ENCODE measurements at places on chromosomes 7 and 10.

DNA sequence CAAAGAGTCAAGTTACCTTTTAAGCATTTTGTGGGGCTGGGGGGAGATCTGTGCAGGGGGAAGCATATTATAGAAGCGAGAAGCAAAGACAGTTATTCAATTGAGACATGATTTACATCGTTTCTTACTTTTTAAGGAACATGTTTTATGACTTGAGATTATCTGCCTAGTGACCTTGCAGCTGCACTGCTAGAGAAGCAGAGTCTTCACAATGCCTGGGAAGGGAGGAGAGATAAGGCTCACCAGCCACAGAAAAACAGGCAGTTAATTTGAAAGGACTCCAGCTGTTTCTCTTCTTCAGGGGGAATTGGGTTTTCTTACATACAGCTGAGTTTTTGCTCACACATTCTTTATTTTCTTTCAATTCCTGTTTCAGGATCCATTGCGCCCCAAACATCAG lies 31.0 kb downstream of the PHYH start:
- DNase-seq: no peak

DNA sequence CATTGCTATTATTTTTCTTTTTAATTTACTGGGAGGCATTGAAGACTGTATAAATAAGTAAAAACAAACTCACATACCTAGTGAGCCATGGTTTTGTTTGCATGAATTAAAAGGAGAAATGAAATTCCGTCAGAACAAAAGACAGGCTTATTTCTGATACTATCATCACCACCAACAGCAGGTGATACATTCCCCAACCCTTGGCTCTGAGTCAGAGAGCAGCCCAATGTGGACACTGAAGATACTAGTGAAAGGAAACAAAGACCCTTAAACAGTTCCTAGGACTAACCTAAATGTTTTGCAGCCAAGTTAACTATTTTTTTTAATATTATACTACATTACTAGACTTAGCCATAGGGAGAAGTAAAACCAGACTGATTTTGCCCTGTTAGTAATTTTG lies 31.6 kb downstream of the CHRM2 start:
- DNase-seq: no peak

GRCh38 chr10:110457851-110458250 lies 39.9 kb upstream of the DUSP5 start:
- no peak for DNase-seq

- DNase-seq: no peak
These were observed 57.1 kb upstream of the ITPRID1 start for GRCh38 chr7:31456646-31457368.

DNA sequence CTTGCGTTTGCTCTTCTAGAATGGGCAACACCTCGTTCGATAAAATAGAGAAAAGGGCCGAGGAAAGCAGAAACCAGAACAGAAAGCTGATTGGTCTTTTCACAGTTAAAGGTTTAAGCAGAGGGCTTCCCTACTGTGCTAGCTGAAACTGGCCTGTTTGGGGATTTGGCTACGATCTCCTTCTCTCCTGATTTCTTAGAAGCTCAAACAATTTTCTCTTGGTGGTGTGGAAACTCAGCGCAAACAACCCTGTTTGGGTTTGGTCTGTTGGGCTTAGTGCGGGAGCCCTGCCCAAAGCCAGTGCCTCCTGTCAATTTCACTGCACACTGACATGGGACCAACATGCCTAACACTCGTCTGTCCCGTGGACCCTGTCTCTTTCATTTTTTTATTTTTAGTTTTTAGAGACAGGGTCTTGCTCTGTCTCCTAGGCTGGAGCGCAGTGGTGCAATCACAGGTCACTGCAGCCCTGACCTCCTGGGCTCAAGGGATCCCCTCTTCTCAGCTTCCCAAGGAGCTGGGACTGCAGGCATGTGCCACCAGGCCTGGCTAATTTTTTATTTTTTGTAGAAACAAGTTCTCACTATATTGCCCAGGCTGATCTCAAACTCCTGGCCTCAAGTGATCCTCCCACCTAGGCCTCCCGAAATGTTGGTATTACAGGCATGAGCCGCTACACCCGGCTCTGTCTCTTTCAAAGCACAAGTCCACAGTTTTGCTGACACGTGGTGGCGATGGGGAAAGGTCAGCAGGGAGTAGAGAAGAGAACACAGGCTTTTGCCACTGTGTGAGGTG lies 16.5 kb upstream of the BNIP3 start:
- no peak for DNase-seq

GRCh38 chr7:1591396-1591795 lies 21.6 kb upstream of the PSMG3 start:
- DNase-seq: no peak

DNA sequence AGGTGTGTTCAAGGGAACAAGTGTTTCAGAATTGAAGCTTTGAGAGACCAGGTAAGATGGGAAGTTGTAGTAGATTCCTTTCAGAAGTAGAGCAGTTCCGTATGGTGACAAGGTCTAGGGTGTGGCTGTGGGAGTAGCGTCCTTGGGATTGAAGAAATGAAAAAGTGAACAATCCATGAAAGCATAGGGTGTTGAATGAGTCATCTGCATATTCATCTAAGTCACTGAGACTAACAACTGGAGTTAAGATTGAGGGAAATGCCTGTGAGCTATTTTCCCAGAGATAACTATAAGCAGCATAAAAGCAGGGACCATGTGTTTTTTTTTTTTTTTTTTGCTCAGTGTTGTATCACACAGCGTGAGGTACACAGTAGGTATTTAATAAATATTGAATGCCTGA lies 134.8 kb downstream of the PHTF2 start:
- no peak for DNase-seq

GRCh38 chr10:124166431-124167125 lies 73.2 kb upstream of the CHST15 start:
- DNase-seq: no peak

- DNase-seq: no peak
These were observed 351.1 kb downstream of the GATA3 start for GRCh38 chr10:8405596-8405995.

GRCh38 chr10:7592627-7593026 lies 74.1 kb downstream of the ITIH5 start:
- no peak for DNase-seq

DNA sequence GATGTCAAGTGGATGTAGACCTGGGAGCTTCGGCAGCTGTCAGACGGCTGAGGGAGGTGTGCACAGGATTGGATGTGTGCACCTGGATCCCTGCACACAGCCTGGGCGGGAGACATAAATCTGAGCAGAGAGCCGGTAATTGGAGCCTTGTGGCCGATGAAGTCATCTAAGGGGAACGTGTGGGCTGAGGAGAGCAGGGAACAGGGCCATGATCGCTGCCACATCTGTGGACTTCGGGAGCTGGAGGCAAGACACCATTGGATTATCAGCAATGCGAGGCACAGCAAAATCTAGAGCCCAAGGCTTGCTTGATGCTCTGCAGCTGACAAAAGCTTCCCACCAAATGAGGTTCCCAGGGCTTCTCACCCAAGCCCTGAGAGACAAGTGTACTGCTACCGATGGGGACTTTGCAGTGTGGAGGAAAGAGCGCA lies 147.7 kb downstream of the PTPN20 start:
- no peak for DNase-seq

DNA sequence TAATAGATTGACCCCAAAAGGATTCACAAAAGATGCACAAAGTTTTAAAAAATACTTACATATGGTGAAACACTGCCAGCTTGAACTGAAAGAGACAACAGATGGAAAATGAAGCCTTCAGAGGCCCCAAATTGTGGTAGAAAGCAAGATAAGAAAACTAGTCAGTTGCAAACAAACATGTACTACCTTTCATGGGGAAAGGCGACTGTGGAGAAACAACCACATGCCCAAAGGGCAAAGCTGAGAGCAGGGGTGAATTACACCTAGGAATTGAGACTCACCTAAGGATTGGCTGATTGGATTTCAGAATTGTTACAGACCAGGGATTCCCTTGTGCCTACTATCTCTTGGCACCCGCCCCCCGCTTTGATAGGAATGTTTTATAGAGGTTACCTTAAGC lies 13.1 kb downstream of the EPC1 start:
- DNase-seq: no peak

GRCh38 chr7:129452589-129453231 lies 18.5 kb downstream of the STRIP2 start:
- no peak for DNase-seq

DNA sequence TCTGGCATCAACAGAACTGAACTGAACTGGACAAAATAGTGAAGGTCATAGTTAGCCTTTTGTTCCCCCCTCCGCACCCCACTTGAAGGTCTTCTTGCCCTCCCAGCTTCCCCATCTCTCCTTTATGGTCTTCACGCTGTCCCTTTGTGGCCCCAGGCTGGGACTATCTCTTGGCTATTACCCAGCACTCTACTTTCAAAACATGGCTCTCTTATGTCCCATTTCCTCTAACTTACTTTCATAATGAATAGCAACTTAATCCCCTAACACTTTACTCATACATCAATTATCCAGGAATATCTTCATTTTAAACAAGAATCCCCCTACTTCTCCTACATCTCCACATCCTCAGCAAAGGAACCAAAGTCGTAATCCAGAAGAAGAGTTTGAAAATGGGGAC lies 135.3 kb upstream of the ITGB1 start:
- no peak for DNase-seq

GRCh38 chr7:116101704-116102103 lies 71.1 kb upstream of the TFEC start:
- no peak for DNase-seq

- DNase-seq: no peak
These were observed 880 bp upstream of the MGAM2 start for GRCh38 chr7:142110638-142111037.

DNA sequence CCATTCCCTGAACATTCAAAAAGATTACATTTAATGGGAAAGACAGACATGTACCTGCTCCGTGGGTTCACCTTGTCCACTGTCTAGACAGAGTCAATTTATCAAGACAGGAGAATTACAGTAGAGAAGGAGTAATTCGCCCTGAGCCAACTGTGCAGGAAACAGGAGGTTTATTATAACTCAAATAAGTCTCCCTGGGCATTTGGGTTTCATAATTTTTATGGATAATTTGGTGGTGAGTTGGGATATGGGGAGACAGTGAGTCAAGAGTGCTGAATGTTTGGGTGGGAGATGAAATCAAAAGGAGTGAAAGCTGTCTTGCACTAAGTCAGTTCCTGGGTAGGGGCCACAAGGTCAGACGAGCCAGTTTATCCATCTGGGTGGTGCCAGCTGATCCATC lies 165.9 kb upstream of the NAMPT start:
- no peak for DNase-seq

GRCh38 chr7:156224833-156225225 lies 412.6 kb upstream of the SHH start:
- no peak for DNase-seq

DNA sequence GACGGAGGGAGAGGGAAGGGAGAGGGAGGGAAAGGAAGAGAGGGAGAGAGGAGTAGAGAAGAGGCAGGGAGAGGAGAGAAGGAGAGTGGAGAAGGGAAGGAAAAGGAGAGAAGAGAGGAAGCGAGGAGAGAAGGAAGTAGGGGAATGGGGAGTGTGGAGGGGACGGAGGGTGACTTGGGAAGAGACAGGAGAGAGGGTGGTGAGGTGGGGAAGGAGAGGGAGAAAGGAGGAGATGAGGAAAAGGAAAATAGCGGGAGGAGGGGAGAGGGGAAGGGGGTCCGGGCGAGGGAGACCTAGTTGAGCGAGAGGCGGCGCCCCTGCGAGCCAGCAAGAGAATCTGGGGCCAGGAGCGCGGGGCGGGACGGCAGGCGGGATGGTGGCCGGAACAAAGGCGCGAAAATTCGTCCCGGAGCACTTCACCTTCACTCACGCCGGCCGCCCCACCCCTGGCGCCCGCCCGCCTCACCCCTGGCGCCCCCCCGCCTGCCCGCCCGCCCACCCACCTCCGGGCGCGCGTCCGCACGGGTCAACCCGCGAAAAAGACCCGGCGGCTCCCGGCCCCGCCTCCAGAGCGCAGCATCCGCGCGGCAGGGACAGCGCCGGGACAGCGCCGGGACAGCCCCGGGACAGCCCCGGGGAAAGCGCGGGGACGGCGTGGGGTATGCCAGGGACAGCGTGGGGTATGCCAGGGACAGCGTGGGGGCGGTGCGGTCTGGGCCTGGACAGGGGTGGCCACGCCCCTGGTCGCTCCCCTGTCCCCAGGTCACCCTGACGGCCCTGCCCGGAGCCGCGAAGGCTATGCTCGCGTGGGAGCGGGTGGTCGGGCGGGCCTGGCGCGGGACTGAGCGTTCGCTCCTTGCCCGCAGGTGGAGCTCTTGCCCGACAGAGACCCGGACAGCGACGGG lies 4.2 kb downstream of the VSTM2A start:
- peak; percentile 2 for DNase-seq

- no peak for DNase-seq
These were observed 39.9 kb upstream of the NRBF2 start for GRCh38 chr10:63093227-63093626.

DNA sequence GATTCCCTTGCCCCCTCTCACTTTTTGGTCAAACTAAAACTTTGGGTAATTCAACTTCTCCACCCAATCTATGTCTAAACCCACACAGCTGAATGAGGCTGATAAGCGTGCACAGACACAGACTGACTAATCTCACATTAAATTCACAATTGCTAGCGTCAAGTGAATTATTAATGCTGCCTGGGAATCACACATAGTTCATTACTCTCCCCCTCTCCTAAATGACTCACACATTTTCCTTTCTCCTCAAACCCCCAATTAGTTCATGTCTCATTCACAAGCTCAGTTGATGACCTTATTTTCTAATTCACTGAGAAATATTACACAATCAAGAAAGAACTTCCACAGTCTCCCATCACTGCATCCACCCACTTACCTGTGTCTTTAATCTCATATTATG lies 14.5 kb downstream of the KLF14 start:
- DNase-seq: no peak

GRCh38 chr7:124909808-124910207 lies 19.8 kb downstream of the POT1 start:
- DNase-seq: no peak

DNA sequence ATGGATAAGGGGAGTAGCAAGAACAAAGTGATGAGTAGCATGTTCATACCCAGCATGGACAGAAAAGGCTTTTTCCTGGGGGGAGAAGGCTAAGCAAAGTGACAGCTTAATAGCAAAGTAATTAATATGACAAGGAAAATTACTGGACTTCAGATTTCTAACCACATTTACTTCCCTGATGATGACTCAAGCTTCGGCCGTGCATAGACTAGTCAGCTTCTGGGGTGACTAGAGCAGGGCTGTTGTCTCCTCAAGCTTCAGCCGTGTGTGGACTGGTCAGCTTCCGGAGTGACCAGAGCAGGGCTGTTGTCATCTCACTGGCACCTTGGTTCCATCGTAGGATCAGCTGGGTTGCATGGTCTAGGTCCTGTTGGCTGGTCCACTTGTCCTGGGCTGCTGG lies 2.1 kb upstream of the ZNF117 start:
- no peak for DNase-seq

DNA sequence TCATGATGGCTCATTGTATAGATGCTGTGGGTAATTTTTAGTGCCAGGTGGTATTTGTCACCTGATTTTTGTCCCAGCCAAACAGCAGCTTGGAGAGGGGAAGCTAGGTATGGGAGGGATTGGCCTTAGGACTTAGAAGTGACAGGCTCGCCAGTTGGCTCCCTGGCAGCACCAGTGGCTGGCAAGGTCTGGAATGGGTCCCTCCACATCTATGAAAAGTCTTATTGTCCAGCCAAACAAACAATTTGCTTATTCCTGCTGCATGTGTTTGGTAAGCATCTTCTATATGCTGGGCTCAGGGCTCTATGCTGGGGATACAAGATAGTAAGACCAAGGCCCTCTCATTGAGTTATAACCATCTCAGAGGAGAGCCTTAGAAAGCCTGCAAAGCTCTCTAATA lies 42.5 kb downstream of the SORCS3 start:
- DNase-seq: no peak

GRCh38 chr7:99096124-99096887 lies 47.6 kb downstream of the SMURF1 start:
- DNase-seq: no peak

- no peak for DNase-seq
These were observed 130.3 kb downstream of the GNAI1 start for GRCh38 chr7:80264769-80265495.

Data from stimulated activated CD4-positive, alpha-beta T cell treated with anti-CD3 and anti-CD28 coated beads, TNF-alpha, amount 100 ng/mL, for 24 hours (primary cell).